T-helper 1 cell (primary cell): ENCODE measurements at places on chromosomes 4 and X.
A peak's percentile ranks its signal among the peaks of the same experiment; 100 is the strongest.

DNA sequence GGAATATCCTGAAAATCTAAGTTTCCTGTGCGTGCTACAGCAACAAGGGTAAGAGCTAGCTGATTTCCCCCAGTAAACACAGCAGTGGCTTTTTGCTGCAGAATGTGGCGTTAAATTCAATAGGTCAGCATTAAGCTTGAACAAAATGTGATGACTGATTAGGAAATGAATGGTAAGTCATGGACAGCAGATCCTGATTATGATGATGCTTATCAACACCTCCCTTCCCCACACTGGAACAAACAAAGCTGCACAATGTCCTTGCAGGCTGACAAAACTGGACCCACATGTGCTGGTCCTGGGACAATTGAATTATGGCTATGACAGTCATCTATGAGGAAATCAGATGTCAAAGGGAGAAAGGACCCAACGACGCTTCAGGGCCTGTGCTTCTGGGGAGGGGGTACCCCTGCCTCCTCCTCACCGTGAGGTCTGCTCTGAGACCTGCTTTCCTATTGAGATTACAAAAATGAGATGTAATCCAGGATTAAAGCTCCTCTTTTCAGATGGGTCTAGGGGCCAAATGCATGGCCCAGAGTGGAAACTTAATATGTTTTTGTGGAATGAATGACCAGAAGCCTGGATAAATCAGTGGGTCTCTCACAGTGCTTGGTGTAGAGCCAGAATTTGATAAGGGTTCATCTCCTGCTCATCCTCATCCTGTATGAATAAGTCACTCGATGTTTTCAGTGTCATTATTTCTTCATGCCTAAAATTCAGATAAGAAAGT is 32.0 kb upstream of the BOD1L1 start:
- DNase-seq: no peak

- no peak for DNase-seq
Measured at GRCh38 chr4:103099691-103100392, at the start of gene BDH2. Gene BDH2, minus strand, starts transcription at chr4:103099834. Its CDS starts 3,580 bp downstream, at chr4:103096254.

DNA sequence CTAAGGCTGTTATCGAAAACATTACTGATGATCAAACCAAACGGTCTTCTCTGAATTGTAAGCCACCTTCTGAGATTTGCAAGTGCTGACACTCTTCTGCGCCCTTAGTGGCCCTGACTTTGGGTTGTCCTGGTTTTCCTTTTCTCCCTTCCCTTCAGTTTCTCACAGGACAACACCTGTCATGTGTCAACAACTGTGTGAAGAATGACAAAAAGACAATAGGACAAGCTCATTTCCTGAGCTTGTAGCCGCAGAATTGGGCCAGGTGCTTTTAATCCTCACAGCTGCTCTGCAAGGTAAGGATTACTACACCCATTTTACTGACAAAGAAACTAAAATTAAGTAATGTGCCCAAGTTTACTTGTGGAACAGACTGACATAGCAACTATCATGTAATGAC is 44.9 kb upstream of the TXK start:
- no peak for DNase-seq

GRCh38 chr4:36244257-36245082 is at the start of gene ARAP2:
Gene ARAP2, minus strand, starts transcription at chr4:36244514. Its CDS starts 15,028 bp downstream, at chr4:36229486.
- DNase-seq: peak; percentile 61

- DNase-seq: no peak
Measured at GRCh38 chr4:125527681-125528080, 212.9 kb downstream of the FAT4 start.

GRCh38 chr4:95516528-95517017 is 32.2 kb downstream of the UNC5C start:
- no peak for DNase-seq

- no peak for DNase-seq
Measured at GRCh38 chr4:10159671-10160070, 43.1 kb upstream of the WDR1 start.
